ENCODE measurements at places on chromosomes 12 and 14. TPM values are rescaled to one million over a fixed set of nuclear protein-coding genes. Genes with fewer than 3 reads are reported as not detected.
A peak's percentile ranks its signal among the peaks of the same experiment; 100 is the strongest.

The ENDOU gene
- not detected for total RNA-seq

The PTPN6 gene
- total RNA-seq = 0.18 TPM

The TBK1 gene
- total RNA-seq = 31.5 TPM

The KRT2 gene
- not detected for total RNA-seq

The SLC6A12 gene
- not detected for total RNA-seq

The BCL11B gene
- 1.7 TPM for total RNA-seq

DNA sequence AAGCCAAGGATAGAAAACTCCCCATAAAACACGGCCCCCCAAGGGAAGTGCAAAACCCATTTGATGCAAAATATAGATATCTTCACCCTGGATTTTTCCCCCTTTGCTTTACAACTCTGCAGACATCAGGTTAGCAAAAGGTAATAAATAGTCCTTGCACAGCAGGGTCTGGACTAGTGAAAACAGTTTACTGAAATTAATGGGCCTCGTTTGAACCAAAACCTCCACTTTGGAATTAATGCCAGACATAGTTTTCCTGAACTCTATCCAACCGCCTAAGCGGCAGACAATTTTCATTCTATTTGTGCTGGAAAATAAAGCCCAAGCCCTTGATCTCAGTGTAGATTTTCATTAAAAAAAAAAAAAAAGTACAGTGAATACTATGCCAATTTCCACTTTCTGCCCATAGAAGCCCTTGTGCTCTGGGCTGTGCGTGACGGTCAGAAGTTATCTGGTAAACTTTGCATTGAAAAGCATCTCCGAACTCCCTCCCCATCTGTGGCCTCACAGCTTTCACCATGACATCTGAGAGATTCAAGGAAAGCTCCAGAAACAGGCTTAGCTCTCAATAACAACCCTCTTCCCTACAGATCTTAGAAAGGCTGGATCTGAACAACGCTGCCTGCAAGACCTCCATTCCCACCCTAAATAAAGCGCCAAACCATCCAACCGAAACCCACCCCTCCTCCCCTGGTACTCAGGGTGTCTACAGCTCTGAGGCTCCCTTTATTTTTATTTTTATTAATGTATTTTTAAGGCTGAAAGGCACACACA is 11.0 kb upstream of the IRF2BPL start:
- DNase-seq = no peak

DNA sequence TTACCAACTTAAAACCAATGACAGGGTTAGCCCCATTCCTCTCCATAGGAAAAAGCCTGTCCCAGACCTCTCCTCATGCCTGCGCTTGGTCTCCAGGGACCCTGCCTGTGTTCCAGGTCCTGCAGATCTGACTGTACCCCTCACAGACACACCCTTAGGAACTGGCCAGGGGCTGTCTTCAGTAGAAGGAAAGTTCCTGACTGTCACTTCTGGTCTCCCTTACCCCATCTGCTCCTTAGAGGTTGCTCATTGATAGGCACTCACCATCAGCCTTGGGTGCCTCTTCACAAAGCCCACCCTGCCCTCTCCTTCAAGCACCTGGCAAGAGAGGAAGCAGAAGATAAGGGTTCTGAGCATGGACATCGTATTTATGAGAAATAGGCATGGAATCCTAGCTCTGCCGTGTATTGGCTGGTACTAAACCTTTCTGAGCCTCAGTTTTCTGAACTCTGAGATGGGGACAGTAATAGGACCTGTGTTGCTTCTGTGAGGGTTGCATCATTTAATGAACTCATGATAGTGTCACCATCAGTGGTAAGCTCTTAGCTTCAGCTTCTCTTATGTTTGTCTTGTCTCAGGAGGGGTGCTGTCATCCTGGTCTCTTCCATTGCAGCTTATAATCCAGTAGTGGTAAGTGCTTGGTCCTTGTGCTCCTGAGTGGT is 7.5 kb downstream of the DHRS2 start:
- no peak for DNase-seq

- no peak for DNase-seq
Observed at GRCh38 chr12:96425951-96426350, 25.7 kb upstream of the CDK17 start.

- peak; percentile 60 for DNase-seq
Observed at GRCh38 chr14:106586098-106586704, 1059.8 kb downstream of the TMEM121 start.

- no peak for DNase-seq
Observed at GRCh38 chr14:105015242-105015641, 5.6 kb downstream of the CDCA4 start.

GRCh38 chr12:43805149-43805859 is 813 bp downstream of the TWF1 start:
- no peak for DNase-seq

GRCh38 chr14:39576258-39576657 is 144.0 kb upstream of the FBXO33 start:
- no peak for DNase-seq

GRCh38 chr12:124470806-124471205 is 96.6 kb downstream of the NCOR2 start:
- DNase-seq = no peak

- no peak for DNase-seq
Observed at GRCh38 chr12:117227000-117227653, 36.9 kb upstream of the FBXO21 start.

GRCh38 chr12:132422381-132423043 is 67.4 kb upstream of the FBRSL1 start:
- DNase-seq = peak; percentile 46

GRCh38 chr14:60106339-60106738 is 14.6 kb downstream of the PCNX4 start:
- peak; percentile 8 for DNase-seq

DNA sequence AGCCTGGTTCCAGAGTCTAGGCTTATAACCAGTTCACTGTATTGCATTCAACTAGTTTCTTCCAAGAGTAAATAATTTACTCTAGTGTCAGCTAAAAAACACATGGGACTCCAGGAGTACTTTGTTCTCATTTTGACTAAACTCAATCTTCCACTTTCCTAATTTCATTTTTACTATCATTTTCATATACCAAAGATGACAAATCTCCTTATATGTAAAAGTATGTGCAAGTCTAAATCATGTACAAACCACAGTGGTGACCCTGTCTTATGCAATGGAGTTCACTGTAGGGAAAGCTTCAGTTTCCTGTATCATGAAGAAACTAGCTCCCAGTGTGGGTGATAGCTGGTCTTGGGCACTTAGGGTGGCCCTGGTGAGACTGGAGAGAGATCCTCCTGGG is 151.6 kb downstream of the HELB start:
- DNase-seq = no peak

- DNase-seq = no peak
Observed at GRCh38 chr14:34568803-34569202, 29.3 kb upstream of the EAPP start.

GRCh38 chr14:68935761-68936214 is 43.3 kb downstream of the ACTN1 start:
- DNase-seq = no peak

GRCh38 chr12:52473768-52474167 is at the start of gene KRT6C:
Gene KRT6C, minus strand, starts transcription at chr12:52473805. Its CDS starts 68 bp downstream, at chr12:52473737.
- DNase-seq = no peak

- no peak for DNase-seq
Observed at GRCh38 chr12:126437934-126438333, 1372.7 kb downstream of the AACS start.

GRCh38 chr12:15393037-15393436 is 70.7 kb downstream of the PTPRO start:
- no peak for DNase-seq

- DNase-seq = peak; percentile 67
Observed at GRCh38 chr12:46825591-46826414, at the start of gene SLC38A4. Gene SLC38A4, minus strand, starts transcription at chr12:46825997. Its CDS starts 32,926 bp downstream, at chr12:46793071.

GRCh38 chr14:89296281-89296745 is 120.7 kb downstream of the FOXN3 start:
- DNase-seq = no peak
